Hypothalamus (tissue), 51 donors: ENCODE measurements at places on chromosomes 16 and 17.

DNA sequence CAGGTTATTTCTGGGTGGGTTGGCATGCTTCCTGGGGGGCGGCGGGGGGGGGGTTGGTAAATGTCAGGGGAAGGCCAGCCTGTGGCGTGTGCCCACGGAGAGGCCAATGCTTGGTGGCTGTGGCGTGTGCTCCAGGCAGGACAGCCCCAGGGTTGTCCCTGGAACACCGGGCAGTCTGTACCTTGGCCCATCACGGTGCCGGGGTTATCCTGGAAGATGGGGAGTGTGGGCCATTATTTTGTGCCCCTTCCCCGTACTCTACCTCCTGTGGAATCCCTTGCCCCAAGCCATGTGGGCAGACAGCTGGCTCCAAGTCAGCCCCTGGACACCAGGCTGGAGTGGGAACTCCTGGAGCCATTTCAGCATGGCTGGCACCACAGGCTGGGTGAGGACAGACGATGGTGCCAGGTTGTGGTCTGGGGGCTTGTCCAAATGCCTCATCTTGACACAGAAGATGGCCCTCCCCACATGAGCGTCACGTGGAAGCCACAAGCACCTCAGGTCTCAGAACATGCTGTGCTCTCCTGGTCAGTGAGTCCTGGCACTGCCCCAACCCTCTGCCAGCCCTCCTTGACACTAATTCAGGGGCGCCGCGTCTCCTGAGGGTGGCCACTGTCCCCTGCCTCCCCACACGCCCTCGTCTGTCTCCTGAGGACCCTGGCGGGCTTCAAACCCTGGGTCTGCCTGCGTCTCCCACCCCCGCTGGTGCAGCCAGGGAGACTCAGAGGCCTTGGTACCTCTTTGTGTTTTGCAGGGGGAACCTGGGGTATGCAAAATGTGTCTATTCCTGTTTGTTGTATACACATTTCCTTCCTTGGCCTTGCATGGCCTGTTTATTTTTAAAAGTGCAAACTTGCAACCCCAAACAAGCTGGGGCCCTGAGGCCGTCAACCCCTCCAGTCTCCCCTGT, 4.3 kb downstream of the SLC16A3 start:
- no peak for DNase-seq

GRCh38 chr16:84663433-84664101, 15.3 kb downstream of the KLHL36 start:
- no peak for DNase-seq

DNA sequence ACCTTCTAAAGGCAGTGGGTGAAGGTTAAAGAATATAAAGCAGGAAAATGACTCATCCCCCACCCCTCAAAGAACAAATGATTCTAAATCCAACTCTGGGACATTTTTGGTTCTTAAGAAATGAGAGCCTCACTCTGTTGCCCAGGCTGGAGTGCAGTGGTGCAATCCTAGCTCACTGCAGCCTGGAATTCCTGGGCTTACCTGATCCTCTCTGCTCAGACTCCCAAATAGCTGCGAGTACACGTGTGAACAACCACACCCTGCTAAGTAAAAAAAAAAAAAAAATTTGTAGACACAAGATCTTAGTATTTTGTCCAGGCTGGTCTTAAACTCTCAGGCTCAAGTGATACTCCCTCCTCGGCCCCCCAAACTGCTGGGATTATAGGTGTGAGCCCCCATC, 298.8 kb upstream of the MAF start:
- DNase-seq: no peak

GRCh38 chr17:9380361-9380760, 195.3 kb downstream of the STX8 start:
- no peak for DNase-seq

DNA sequence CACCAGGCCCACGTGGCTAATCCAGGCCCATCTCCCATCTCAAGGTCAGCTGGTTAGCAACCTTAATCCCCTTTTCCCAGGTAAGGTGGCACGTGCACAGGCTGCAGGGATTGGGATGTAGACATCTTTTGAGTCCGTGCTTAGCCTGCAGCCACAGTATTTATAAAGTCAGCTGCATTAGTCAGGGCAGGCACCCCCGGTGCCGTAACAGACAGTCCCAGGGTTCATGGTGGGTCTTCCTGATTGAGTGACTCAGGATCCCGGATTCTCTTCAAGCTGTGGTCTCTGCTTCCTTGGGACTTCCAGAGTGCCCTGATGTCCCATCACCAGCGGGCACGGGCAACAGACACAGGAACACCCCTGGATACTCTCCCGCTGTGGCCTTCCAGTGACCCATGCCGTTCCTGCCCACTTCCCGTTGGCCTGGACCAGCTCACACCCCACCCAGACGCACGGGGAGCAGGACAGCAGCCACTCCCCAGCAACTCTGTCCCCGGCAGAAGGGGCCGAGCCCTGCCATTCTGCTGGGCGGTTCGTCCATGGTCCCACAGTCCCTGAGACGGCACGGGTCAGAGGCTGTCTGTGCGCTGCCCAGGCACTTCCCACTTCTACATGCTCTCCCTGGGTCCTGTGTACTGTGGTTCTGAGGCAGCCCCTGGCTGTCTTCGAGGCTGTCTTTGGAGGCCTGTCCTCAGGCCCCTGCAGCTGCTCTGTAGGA, 248.6 kb upstream of the GSE1 start:
- no peak for DNase-seq

DNA sequence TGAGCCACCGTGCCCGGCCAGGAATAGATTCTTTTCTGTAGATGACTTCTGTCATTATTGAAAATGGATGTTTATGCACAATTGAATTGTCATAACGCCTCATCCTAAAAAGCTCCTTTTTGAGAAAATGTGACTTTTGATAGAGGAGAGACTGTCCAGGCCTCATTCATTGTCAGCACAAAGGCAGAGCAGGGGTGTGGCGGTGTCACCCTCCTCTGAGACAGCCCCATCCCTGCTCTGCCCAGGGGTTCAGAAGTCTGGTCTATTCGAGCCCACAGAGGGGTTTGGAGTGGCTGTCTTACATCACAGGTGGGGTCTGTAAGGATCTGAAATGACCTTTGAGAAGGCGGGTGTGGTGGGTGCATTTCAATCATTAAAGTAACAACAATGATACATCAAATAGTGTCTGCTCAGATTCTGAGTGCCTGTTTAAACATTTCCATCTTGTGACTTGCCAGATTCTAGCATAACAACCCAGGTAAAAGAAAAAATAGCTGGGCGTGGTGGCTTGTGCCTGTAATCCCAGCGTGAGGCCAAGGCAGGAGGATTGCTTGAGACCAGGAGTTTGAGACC, 161.0 kb downstream of the SEC14L1 start:
- DNase-seq: no peak
